ENCODE measurements at places on chromosomes 6 and 20.

DNA sequence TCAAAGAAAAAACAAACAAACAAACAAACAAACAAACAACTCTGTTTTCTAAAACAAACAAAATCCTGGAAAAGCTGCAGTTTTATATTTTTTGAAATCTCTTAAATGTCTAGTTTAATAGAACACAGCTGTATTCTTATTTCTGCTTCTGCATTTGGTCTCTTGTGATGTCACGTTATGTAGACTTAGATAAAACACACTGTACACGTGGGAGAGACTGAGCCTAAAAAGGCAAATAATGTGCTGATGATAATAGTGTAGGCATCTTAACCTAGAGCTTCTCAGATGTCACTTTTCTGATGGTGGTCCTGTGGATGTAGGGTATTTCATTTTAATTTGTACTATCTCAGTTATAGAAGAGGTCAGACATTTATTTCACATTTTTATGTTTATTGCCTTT is 261.7 kb downstream of the UTRN start:
- no peak for DNase-seq

DNA sequence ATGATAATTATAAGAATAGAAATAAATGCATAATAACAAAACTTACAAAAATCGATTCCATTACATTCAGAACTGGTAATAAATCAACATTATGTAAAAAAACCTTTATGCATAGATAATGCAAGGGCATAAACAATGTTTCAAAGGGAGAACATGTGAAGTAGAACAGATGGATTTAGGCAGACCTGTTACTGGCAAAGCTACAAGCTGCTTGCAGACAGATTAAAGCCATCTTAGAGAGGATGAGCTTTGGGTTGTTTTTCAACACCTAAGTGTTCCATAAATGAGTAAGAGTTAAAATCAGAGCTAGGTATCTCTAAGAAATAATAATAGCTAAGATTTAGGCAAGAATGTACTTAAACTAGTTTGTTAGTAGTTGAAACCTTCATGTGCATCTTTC is 37.2 kb downstream of the SNAP25 start:
- no peak for DNase-seq

DNA sequence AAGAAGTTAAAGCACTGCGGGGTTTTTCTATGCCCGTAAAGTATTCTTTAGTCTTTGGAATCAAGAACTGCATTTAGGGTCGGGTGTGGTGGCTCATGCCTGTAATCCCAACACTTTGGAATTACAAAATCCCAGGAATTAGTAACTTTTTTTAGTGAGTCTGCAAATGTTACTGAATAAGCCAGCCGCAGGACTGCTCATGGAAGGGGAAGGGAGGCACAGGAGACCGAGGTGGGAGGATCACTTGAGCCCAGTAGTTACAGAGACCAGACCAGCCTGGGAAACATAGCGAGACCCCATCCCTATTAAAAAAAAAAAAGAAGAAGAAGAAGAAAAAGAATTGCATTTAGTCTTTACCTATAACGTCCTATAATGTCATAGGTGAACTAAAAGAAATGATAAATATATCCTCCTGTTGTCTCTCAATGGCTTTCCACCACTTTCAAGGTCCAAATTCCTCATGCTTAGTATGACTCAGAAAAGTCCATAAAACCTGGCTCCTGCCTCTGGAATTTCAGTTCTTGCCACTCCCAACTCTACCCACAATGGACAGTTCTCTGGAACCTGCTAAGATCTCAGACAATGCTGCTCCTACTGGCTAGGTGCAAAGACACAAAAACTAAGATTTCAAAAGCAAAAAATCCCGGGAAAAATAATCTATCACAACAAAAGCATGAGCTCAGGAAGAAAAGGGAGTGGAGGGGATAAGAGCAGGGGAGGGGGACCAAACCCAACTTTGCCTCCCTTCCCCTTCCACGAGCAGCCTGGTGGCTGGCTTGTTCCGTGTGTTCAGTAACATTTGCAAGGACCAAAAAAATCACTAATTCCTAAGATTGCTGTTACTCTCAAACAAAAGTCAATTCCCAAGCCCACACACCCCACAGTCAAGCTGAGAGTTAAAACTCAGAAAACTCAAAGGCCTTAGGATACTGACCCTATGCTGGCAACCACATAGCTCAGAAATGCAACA is 39.0 kb downstream of the B4GALT5 start:
- DNase-seq, result no peak

- DNase-seq, result no peak
Measured at GRCh38 chr6:53199156-53199555, 50.5 kb upstream of the GCM1 start.

- DNase-seq, result peak; percentile 44
Measured at GRCh38 chr20:45857882-45858216, 435 bp downstream of the ZSWIM3 start.

Data from neural progenitor cell (in vitro differentiated cells).